Cardiac fibroblast (primary cell): ENCODE measurements at places on chromosomes 6 and 20.
A peak's percentile ranks its signal among the peaks of the same experiment; 100 is the strongest.

DNA sequence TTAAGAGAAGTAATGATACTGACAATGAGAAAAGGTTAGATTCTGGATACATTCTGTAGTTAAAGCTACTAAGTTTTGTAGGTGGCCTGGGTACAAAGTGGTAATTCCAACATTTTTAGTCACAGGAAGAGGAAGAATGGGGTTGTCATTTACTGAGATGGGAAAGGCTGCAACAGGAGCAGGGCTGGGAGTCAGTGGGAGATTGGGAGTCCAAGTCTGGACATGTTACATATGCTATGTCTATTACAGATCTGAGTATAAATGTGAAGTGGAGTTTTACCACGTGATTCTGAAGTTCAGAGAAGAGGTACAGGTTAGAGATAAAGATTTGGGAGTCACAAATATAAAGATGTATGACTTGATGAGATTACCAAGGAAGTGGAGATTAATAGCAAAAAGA is 116.2 kb downstream of the RWDD2A start:
- DNase-seq = peak; percentile 14

- DNase-seq = no peak
Measured at GRCh38 chr6:139175389-139175948, 40.6 kb downstream of the HECA start.

- DNase-seq = peak; percentile 80
Measured at GRCh38 chr20:37992802-37993409, 40.4 kb downstream of the TTI1 start.

- DNase-seq = no peak
Measured at GRCh38 chr6:87340230-87340629, 4.4 kb upstream of the C6orf163 start.

- no peak for DNase-seq
Measured at GRCh38 chr6:129852257-129852858, 8.8 kb downstream of the TMEM244 start.

DNA sequence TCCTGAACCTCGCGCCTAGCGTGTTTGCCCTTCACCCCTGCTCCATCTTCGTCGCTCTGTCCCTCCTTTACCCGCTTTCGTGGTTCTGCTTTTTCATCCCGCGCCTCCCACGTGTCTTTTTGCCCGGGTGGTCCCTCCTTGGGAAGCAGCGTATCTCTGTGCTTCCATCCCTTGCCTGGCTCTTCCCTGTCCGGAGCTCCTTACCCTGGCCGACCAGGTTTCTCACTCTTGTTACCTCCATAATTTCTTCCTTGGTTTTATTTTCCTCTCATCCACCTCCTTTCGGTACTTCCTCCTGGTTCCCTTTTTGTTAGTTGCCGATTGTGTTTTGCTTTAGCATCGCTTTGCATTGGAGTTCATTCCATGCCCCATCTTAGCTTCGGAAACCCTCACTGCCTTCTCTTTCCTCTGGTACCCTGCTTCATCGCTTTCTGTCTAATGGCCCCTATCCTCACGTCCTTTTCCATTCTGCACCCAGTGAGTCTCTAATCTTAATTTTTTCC is 735 bp downstream of the FAM135A start:
- peak; percentile 18 for DNase-seq

DNA sequence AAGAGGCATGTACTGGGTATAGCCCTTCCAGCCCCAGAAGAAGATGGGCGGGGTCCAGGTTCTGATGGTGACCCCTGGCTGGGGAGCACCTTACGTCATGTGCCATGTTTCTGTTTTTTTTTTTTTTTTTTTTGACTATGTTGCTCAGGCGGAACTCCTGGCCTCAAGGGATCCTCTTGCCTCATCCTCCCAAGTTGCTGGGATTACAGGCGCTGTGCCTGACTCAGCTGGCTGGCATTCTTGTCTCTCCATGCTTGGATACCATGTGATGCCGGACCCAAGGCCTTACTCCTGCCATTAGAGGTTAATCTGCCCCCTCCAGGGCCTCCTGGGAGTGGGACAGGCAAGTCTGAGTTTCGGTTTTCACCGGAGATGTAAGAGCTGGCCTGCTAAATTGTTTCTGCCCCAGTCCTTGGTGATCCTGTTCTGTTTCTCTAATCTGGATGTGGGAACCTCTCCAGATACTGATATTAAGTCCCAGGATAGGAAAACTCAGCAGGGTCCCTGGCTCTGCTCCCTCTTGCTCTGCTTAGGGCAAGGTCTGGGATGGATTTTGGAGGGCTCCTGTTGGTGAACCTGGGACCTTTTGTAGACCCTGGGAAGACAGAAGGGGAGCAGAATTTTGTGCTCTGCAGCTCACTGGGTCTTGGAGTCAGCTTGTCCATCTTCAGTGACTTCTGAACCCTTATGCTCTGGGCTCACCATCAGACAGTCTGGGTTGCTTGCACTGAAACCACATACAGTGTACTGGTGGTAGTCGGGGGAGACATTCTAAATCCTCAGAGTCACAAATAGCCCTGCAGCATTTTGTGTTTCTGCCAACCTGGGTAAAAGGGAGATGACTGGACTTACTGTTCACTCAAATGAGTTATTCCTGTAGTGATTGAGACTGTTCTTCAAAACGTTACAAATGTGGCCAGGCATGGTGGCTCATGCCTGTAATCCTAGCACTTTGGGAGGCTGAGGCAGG is 45.1 kb downstream of the PTK7 start:
- DNase-seq = peak; percentile 99

DNA sequence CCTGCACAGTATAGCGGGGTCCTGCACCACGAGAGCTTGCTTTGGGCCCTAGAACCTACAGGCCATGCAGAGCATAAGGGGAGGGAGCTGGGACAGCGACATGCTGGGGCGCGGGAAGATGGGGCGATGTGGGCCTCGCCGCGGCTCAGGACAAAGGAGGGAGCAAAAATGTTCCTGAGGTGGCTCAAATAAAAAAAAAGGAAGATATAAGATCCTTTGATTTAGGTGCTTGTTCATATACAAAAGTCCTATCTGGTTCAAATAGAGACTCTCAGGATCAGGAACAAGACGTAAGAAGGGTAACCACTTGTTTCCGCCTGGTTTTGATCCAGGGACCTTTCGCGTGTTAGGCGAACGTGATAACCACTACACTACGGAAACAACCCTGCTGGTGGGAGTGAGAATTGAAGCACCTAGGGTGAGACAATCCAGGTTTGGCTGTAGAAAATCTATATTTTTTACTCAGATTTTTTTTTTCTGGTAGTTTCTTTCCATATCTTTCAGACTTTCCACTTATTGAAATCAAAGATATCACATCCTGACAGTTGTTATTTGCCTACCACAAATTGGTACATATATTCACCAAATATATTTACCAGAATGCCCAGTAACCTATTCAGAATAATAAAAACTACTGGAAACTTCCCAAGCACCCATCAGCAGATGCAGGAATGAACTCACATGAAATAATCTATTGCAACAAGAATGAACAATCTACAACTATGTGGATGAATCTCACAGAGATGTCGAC is 177.9 kb upstream of the ZNF184 start:
- peak; percentile 57 for DNase-seq

DNA sequence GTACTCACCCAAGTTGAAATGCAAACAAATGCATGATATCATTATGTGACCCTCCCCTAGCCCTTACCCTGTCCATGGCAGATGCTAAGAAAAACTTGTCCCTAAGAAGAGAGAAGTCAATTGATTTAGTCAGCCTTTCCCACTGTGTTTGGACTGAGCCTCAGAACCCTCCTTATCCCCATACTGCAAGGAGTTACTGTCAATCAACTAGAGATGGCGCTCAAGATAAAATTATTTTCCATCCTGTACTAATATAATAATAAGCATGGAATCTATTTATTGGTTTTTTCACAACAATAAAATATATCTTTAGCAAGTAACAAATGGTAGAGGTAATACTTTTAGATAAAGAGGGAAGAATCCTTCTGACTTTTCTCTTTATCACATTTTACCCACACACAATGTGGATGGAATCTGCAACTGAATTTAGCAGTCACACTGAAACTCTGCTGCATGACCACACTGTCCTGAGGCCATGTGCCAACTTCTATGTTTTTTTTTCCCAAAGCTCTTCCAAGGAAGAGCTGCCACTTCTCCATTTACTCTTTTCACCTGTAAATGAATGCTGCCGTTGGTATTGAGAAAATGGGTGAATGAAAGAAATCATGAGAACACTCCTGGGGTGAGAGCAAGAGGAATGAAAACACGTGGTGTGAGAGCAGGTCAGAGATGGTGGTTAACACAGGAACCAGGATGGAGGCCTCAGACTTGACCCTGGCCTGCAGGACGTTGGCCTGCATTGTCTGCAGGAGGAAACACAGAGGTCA is 10.5 kb downstream of the NT5E start:
- no peak for DNase-seq
